Astrocyte (in vitro differentiated cells and primary cell): ENCODE measurements at places on chromosomes 5 and 9. TPM values are rescaled to one million over a fixed set of nuclear protein-coding genes. Genes with fewer than 3 reads are reported as not detected.

Gene GABRA6
- not detected in 2 replicates for total RNA-seq

Gene TRIM23
- total RNA-seq, result 14.6 and 16.8 TPM in 2 replicates

Gene LTC4S
- 1.2 and 1.3 TPM in 2 replicates for total RNA-seq

Gene KLHL9
- 30.3 and 30.4 TPM in 2 replicates for total RNA-seq

Gene PLPP7
- total RNA-seq, result 0.20 and 0.65 TPM in 2 replicates

Gene PTPN3
- total RNA-seq, result 0.79 and 1.1 TPM in 2 replicates

Gene ARSB
- total RNA-seq, result 30.2 and 32.0 TPM in 2 replicates

Gene PCDHGC4
- 6.6 and 7.4 TPM in 2 replicates for total RNA-seq

Gene RGS7BP
- total RNA-seq, result 0.07 and 0.12 TPM in 2 replicates

DNA sequence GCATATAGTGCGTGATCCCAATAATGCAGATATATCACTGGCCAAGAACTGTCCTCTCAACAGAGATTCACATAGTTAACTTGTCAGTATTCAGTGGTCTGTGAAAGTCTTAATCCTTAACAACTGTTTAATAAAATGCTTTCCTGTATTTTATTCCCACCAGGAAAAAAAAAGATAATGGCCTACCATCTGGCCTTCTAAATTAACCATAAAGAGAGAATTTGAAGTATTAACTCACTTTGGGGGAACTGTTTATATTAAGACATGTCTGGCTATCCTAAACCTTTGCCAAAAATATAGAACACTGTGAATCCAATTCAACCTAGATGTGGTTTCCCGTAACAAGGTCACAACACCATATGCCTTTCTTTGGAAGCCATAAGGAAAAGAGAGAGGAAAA lies 818 bp upstream of the FREM1 start:
- no peak for DNase-seq
- H3K4me3 ChIP-seq, result no peak overlapping the region
- H3K27ac ChIP-seq, result no peak overlapping the region
- H3K4me1 ChIP-seq, result no peaks in the 10 kb centered on the region

DNA sequence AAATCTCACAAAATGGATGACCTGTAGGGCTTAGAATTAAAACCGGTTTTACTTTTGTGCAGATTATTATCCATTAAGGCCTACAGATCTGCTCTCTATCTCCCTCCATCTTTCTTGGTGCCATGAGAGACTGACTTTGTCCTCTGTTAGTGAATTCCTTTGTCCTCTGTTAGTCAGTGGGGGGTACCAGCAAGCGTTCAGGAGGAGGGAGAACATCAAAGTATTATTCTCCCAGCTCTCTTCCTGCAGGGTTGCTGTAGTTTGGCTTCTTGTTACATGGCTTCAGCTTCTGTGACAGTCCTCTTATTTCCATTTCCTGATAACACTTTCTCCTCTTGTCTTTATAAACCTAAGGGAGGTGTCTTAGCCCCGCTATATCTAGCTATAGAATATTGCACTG lies 850.5 kb upstream of the SEMA6A start:
- no peak overlapping the region for H3K27ac ChIP-seq
- H3K4me1 ChIP-seq, result no peaks in the 10 kb centered on the region
- H3K27me3 ChIP-seq, result no peaks in the 10 kb centered on the region
- no peaks in the 10 kb centered on the region for H3K36me3 ChIP-seq
- H3K4me3 ChIP-seq, result no peak overlapping the region

GRCh38 chr5:33563983-33564908 lies 123.5 kb downstream of the TARS1 start:
- no peak for DNase-seq
- H3K27me3 ChIP-seq, result no peaks in the 10 kb centered on the region
- H3K27ac ChIP-seq, result no peak overlapping the region
- no peaks in the 10 kb centered on the region for H3K4me1 ChIP-seq
- no peak overlapping the region for H3K4me3 ChIP-seq

GRCh38 chr9:106298997-106299396 lies 564.0 kb upstream of the ZNF462 start:
- DNase-seq, result no peak
- no peaks in the 10 kb centered on the region for H3K36me3 ChIP-seq
- H3K27me3 ChIP-seq, result no peaks in the 10 kb centered on the region
- no peaks in the 10 kb centered on the region for H3K4me1 ChIP-seq
- H3K4me3 ChIP-seq, result no peak overlapping the region

- H3K27ac ChIP-seq, result no peak overlapping the region
- H3K36me3 ChIP-seq, result no peaks in the 10 kb centered on the region
- H3K4me3 ChIP-seq, result no peak overlapping the region
Observed at GRCh38 chr5:10288592-10289219, 19.0 kb downstream of the CMBL start.

DNA sequence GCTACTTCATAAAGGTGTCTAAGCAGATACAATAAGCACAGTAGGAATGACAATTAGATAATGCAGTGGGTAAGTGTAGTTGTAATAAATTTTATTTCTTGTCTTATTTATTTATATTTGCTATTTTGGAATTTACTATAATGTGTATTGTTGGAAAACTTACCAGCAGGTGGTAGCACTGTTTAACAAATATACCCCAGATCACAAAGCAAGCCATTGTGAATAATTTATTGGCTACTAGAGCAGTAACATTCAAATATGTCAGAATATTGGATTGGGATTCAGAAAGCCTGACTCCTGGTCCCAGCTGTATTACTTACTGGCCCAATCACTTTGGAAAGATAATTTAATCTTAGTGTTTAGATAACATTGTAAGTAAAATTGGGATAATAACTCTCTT lies 78.0 kb downstream of the ISOC1 start:
- H3K27me3 ChIP-seq, result no peaks in the 10 kb centered on the region
- H3K4me1 ChIP-seq, result no peaks in the 10 kb centered on the region
- no peaks in the 10 kb centered on the region for H3K36me3 ChIP-seq
- DNase-seq, result no peak

DNA sequence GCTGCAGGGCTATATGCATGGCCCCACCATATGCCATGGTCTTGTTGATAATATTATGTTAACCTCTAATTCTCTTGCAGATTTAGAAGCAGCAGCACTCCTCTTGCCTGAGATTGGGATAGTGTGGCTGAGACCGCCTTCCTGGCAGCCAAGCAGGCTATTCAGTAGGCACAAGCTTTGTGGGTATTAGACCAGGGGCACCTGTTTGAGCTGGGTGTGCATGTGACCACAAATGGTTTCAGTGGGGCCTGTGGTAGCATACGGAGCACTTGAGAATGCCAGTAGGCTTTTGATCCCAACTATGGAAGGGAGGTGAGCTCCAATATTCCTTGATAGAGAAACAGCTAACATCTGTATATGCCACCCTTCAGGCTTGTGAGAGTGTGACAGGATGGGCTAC lies 625.1 kb upstream of the NUDT12 start:
- peaks cover 11% of the 10 kb centered on the region for H3K4me1 ChIP-seq
- DNase-seq, result no peak
- H3K36me3 ChIP-seq, result no peaks in the 10 kb centered on the region
- H3K27me3 ChIP-seq, result no peaks in the 10 kb centered on the region
- no peak overlapping the region for H3K4me3 ChIP-seq

- no peaks in the 10 kb centered on the region for H3K27me3 ChIP-seq
- H3K27ac ChIP-seq, result no peak overlapping the region
- peak; percentile 72 for DNase-seq
- H3K4me3 ChIP-seq, result no peak overlapping the region
Observed at GRCh38 chr5:55597014-55597981, 62.5 kb upstream of the PLPP1 start.

DNA sequence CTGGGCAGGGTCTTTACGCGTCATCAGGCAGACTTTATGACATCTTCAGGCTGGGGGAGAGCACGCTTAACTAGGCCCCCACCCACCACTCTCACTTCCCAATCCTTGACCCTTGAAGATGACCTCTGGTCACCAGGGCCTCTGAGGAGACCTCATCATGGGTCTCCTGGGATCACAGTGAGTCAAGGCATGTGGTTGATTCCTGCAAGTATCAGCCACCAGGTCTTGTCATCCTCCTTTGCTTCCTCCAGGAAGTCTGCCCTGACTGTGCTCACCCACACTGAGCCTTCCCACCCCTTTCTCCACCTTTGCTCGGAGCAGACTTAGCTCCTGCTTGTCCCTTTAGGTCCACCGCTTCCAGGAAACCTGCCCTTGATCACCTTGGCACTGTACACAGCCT lies 17.3 kb downstream of the ODF2 start:
- H3K27me3 ChIP-seq, result no peaks in the 10 kb centered on the region
- peaks cover 14% of the 10 kb centered on the region for H3K36me3 ChIP-seq
- no peaks in the 10 kb centered on the region for H3K4me1 ChIP-seq
- no peak overlapping the region for H3K27ac ChIP-seq
- no peak overlapping the region for H3K4me3 ChIP-seq

- no peaks in the 10 kb centered on the region for H3K4me1 ChIP-seq
- no peaks in the 10 kb centered on the region for H3K36me3 ChIP-seq
- no peak for DNase-seq
- no peak overlapping the region for H3K27ac ChIP-seq
- no peak overlapping the region for H3K4me3 ChIP-seq
- H3K27me3 ChIP-seq, result no peaks in the 10 kb centered on the region
Observed at GRCh38 chr5:159471904-159472303, 141.6 kb upstream of the IL12B start.

DNA sequence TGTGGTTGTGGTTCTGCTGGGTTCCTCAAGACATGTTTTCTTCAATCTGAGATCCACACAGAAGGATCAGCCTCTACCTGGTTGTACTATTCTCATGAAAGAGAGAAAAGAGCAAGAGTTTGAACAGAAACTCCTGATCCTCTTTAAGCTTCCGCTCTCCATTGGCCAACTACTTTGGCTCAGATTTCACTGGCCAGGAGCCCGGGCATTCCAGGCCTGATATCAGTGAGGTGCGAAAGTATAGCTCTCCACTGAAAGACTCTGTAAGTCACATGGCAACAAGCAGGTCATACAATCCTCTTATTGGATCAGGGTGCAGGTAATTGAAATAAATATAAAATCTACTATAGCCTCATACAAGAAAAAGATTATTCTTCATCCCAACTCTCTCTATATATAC lies 920.5 kb downstream of the TLE4 start:
- no peak overlapping the region for H3K4me3 ChIP-seq
- no peaks in the 10 kb centered on the region for H3K27me3 ChIP-seq
- DNase-seq, result peak; percentile 14
- H3K27ac ChIP-seq, result no peak overlapping the region
- H3K4me1 ChIP-seq, result no peaks in the 10 kb centered on the region

DNA sequence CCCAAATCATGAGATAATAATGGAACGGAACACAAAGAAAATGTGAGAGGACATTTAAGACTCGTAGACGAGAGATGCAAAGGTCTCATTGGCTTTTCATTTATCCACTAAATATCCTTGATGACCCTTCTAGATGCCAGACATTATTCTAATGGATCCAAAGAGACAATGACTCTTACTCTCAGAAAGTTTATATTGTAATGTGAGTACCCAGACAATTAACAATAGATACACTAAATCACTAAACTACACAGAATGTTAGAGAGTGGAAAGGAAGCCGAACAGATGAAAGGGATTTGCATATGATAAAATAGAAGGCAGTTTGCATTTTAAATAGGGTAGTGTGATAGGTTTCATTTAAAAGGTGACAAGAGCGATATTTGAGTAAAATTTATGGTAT lies 973.3 kb downstream of the TAF11L14 start:
- no peak overlapping the region for H3K4me3 ChIP-seq
- H3K27me3 ChIP-seq, result no peaks in the 10 kb centered on the region
- H3K27ac ChIP-seq, result no peak overlapping the region
- no peaks in the 10 kb centered on the region for H3K4me1 ChIP-seq
- DNase-seq, result no peak
- H3K36me3 ChIP-seq, result no peaks in the 10 kb centered on the region

DNA sequence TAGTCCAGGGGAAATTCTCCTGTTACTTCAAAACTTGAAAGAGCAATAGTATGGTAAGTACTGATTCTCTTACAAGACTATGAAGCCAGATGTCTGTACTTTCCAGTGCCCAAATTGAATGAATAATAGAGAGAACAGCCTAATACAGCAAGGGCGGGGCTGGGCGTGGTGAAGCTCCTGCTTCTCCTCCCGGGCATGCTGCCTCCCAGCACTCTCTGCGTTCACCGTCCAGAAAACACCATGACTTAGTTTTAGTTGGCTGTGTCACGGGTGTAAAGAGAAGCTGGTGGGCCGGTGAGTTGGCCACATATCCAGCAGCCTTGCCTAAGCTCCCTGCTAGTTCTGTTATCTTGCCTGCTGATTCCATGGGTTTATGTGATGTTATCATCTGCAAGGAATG lies 40.7 kb upstream of the ADAMTS2 start:
- no peaks in the 10 kb centered on the region for H3K27me3 ChIP-seq
- no peaks in the 10 kb centered on the region for H3K36me3 ChIP-seq
- H3K27ac ChIP-seq, result no peak overlapping the region
- DNase-seq, result no peak

GRCh38 chr5:138936-139335 lies 47.0 kb downstream of the PLEKHG4B start:
- no peaks in the 10 kb centered on the region for H3K4me1 ChIP-seq
- H3K4me3 ChIP-seq, result no peak overlapping the region
- no peaks in the 10 kb centered on the region for H3K27me3 ChIP-seq
- DNase-seq, result no peak
- no peak overlapping the region for H3K27ac ChIP-seq
- peaks cover 6% of the 10 kb centered on the region for H3K36me3 ChIP-seq

DNA sequence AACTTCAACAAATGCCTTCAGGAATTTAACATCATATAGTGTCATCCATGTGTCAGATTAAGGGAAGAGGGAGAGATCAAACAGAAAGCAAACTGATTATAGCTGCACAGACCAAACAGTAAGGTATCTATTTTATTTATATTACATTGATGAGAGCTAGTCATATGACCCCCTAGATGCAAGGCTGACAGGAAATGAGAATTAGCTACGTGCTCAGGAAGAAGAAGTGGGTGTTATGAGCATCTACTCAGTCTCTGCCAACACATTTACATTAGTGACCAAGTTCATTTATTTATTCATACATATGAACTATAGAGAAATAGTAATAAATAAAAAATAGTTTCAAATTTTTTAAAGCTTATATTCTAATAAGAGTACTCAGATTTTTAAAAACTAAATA lies 787.3 kb downstream of the KCTD16 start:
- no peaks in the 10 kb centered on the region for H3K4me1 ChIP-seq
- no peak for DNase-seq
- H3K27ac ChIP-seq, result no peak overlapping the region
- H3K36me3 ChIP-seq, result no peaks in the 10 kb centered on the region
- no peaks in the 10 kb centered on the region for H3K27me3 ChIP-seq

GRCh38 chr5:7881091-7881490 lies 12.1 kb downstream of the MTRR start:
- no peak for DNase-seq
- no peaks in the 10 kb centered on the region for H3K27me3 ChIP-seq
- peaks cover 38% of the 10 kb centered on the region for H3K36me3 ChIP-seq
- no peak overlapping the region for H3K27ac ChIP-seq

GRCh38 chr9:90198956-90199355 lies 443.7 kb downstream of the DIRAS2 start:
- no peaks in the 10 kb centered on the region for H3K4me1 ChIP-seq
- no peak overlapping the region for H3K4me3 ChIP-seq
- no peaks in the 10 kb centered on the region for H3K36me3 ChIP-seq
- no peak overlapping the region for H3K27ac ChIP-seq

- no peaks in the 10 kb centered on the region for H3K4me1 ChIP-seq
- DNase-seq, result no peak
- no peaks in the 10 kb centered on the region for H3K36me3 ChIP-seq
- no peak overlapping the region for H3K27ac ChIP-seq
- H3K4me3 ChIP-seq, result no peak overlapping the region
- no peaks in the 10 kb centered on the region for H3K27me3 ChIP-seq
Observed at GRCh38 chr5:51468196-51468595, 84.9 kb downstream of the ISL1 start.

GRCh38 chr9:127253446-127253845 lies 11.1 kb upstream of the GARNL3 start:
- no peak for DNase-seq
- H3K4me1 ChIP-seq, result no peaks in the 10 kb centered on the region
- no peak overlapping the region for H3K27ac ChIP-seq
- no peak overlapping the region for H3K4me3 ChIP-seq

- DNase-seq, result no peak
- H3K27ac ChIP-seq, result no peak overlapping the region
- no peak overlapping the region for H3K4me3 ChIP-seq
- H3K27me3 ChIP-seq, result no peaks in the 10 kb centered on the region
- no peaks in the 10 kb centered on the region for H3K36me3 ChIP-seq
Observed at GRCh38 chr5:19261879-19262278, 726.1 kb downstream of the CDH18 start.
